ENCODE measurements at places on chromosomes 12 and 14.
A peak's percentile ranks its signal among the peaks of the same experiment; 100 is the strongest.

- no peak for DNase-seq
Observed at GRCh38 chr12:103829092-103829491, 11.9 kb downstream of the NT5DC3 start.

- DNase-seq, result no peak
Observed at GRCh38 chr12:107352347-107353081, 259.2 kb upstream of the CRY1 start.

DNA sequence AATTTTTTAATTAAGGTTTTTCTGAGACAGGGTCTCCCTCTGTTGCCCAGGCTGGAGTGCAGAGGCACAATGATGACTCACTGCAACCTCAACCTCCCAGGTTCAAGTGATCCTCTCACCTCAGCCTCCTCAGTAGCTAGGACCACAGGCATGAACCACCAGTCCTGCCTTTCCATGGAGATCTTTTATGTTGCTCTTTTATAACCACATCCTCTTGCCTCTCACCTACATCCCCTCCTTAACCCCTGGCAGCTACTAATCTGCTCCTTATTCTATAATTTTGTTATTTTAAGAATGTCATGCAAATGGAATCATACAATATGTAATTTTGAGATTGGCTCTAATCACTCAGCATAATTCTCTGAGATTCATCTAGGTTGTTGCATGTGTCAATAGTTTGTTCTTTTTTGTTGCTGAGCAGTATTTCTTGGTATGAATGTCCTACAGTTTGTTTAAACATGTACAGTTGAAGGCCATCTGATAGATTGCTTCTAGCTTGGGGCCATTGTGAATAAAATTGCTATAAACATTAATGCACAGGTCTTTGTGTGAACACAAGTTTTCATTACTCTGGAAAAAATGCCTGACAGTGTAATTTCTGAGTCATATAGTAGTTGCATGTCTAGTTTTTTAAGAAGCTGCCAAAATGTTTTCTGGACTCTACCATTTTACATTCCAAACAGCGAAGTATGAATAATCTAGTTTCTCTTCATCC is 249.2 kb upstream of the AMIGO2 start:
- peak; percentile 69 for DNase-seq

- DNase-seq, result peak; percentile 62
Observed at GRCh38 chr12:105427883-105428282, 97.4 kb downstream of the C12orf75 start.

- no peak for DNase-seq
Observed at GRCh38 chr12:64057706-64058105, 164.4 kb downstream of the KICS2 start.

- DNase-seq, result peak; percentile 76
Observed at GRCh38 chr12:63068857-63069442, 82.1 kb downstream of the AVPR1A start.

DNA sequence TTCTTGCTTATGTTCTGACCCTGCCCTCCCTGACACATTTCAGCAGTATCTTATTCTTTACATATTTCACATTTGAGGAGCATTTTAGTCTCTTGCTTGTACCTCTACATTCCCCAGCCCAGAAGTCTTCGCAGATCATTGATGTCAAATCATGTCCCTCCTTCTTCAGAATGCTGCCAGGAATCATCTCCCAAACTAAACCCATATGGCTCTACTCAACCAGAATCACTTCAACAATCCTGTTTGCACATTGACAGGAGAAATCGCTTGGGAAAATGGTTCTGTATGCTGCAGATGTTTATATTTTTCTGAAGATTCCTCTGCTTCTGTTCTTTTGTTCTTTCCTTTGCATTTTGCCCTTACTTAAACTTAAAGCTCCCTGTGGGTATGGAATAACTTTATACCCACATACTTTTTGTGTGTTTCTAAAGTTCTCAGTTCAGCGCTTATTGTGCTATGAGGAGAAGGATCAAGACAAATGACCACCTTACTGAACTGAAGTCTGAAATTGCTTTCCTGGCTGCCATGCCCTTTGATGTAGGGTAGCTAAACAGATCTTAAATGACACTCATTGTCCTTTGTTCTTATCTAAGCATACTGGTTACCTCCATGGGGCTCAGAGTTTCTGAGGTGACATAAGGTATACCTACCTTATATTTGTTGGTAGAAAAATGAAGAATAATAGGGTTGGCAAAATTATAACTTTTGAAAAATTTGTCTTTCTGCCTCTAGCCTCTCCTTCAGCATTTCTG is 134.6 kb downstream of the SLC25A21 start:
- DNase-seq, result no peak

DNA sequence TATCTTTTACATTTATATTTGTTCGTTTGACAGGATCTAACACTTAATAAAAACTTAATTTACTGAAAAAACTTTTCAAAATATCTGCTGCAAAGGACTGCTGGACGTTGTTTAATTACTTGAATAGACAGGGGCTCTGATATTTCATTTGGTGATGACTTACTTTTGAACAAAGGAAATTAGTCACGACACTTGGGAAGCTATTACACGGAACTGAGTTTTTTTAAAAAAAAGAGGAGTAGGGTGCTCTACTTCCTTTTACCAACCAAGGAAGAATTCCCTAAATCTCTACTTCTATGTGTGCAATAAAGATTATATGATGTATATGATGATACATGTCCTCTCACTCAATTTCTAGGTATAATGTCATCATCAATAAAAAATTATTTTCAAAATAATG is 4.7 kb downstream of the FGD6 start:
- DNase-seq, result no peak

DNA sequence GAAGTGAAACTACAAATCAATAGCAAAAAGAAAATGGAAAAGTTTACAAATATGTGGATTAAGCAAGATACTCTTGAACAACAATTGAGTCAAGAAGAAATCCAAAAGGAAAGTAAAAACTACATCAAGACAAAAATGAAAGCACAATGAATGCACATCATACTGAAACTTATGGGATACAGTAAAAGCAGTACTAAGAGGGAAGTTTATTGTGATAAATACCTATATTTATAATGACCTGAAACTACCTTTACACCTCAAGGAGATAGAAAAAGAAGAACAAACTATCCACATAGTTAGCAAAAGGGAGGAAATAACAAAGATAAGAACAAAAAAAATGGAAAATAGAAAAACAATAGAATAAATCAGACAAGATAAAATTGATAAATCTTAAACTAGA is 375.0 kb downstream of the TRHDE start:
- DNase-seq, result no peak

- peak; percentile 32 for DNase-seq
Observed at GRCh38 chr14:28785096-28785952, 18.7 kb downstream of the FOXG1 start.

- DNase-seq, result peak; percentile 78
Observed at GRCh38 chr12:52204095-52204930, 12.5 kb upstream of the KRT80 start.

DNA sequence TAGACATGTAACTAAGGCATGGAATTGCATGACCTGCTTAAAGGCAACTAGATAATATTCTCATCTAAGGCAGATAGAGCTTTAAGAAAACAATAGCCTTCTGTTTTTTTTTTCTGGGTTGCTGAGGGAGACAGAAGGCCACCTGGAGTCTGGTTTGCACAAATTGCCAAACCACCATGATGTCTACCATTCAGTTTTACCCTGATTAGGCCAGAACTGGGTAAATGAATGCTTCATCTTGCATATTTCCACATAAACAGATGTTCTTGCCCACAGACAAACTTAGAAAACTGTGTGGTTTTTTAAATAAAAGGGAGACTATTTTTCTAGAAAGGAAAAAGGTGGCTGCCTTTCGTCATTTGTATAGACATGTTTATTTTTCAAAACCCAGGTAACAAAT is 278.7 kb upstream of the PRICKLE1 start:
- no peak for DNase-seq

- DNase-seq, result no peak
Observed at GRCh38 chr14:79809849-79810612, 401.3 kb downstream of the DIO2 start.

- no peak for DNase-seq
Observed at GRCh38 chr12:114666746-114667668, 17.0 kb downstream of the TBX3 start.

DNA sequence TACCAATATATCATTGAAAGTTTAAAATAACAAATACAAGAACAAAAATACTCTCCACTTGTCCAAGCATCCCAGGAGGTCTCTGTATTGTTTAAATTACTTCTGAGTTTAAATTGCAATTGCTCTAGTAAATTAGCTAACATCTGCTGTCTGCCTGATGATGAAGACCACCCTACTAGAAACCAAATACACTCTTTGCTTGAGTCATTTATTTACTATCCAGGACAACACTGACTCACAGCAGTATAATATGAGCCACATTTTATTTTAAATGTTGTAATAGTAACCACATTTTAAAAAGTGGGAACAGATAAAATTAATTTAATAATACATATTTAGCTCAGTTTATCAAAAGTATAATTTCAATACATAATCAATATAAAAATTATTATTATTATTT is 62.9 kb upstream of the EEA1 start:
- DNase-seq, result peak; percentile 49

GRCh38 chr14:24252289-24253124 is 10.1 kb upstream of the TINF2 start:
- no peak for DNase-seq

DNA sequence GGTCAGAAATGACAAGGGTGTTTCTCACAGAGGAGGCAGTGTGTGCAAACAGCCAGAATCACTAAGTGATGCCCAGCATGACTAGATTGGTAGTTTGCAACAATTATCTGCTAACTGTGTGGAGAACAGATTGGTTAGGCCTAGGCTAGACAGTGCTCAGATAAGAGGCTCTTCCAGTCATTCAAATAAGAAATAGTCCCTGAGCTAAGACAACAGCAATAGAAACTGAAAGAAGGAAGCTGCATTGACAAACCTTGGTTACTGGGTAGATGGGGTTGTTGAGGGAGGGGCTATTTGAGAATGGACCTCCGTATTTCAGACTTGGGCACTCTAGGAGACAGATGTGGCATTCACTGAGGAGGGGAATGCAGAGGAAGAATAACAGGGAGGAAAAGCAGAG is 255.0 kb upstream of the NPAS3 start:
- DNase-seq, result no peak

DNA sequence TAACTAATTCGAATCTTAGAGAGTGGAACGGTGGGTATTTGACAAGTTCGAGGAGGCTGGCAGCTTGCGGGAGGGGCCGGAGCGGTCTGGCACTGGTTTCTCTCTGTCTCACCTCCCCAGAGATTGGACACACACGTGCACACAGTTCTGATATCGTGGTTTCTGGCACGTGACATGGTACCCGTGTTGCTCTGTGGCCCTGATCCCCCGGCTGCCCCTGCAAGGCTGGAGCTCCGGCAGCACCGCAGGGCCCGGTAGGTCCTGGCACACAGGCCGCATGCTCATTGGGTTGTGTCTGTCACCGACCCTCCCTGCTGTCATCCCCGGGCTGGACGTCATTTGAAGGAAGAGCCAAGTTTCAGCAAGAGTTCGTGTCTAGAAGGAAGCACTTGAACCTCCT is 82.7 kb downstream of the PPP2R5C start:
- no peak for DNase-seq

DNA sequence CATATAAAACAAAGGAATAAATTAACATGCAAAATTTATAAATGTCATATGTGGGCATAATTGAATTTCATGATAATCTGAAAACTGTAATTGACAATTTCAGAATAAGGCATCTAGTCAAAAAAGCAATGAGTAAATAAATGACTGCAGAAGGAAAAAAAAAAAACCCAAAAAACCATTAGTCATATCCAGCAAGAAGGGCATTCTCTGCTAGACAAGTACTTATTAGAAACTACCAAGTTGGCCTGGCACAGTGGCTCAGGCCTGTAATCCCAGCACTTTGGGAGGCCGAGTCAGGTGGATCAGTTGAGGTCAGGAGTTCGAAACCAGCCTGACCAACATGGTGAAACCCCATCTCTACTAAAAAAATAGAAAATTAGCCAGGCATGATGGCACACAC is 17.5 kb downstream of the ZCRB1 start:
- DNase-seq, result no peak

DNA sequence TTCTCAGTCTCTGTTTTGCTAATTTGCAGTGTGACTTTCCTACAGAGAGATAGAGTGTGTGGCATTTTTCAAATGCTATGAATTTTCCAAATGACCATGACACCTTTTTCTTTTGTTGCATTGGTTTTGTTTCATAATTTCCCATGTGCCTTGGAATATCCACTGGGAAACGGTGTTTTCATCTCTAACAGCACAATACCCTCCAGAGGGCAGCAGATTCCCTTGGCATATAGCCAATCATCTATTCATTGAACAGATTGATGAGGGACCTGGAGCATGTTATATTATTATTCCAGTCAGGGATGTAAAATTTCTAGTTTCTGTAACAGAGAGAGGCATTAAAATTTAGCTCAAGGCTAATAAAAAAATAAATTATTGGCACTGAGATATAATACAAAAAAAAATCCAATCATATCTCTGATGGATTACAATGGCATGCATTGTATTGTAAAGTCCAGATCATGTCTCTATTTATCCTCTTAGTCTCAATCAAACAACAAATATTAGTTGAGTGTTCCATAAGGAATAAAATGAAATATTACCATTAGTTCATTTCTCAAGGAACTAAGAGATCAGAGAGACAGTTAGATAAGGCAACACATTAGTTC is 29.6 kb upstream of the NTN4 start:
- peak; percentile 53 for DNase-seq

GRCh38 chr12:70366581-70367257 is 629 bp downstream of the KCNMB4 start:
- DNase-seq, result peak; percentile 38

- DNase-seq, result peak; percentile 90
Observed at GRCh38 chr12:27981874-27982273, 9.3 kb upstream of the PTHLH start.

GRCh38 chr14:100668352-100668751 is 58.3 kb upstream of the DLK1 start:
- DNase-seq, result no peak

DNA sequence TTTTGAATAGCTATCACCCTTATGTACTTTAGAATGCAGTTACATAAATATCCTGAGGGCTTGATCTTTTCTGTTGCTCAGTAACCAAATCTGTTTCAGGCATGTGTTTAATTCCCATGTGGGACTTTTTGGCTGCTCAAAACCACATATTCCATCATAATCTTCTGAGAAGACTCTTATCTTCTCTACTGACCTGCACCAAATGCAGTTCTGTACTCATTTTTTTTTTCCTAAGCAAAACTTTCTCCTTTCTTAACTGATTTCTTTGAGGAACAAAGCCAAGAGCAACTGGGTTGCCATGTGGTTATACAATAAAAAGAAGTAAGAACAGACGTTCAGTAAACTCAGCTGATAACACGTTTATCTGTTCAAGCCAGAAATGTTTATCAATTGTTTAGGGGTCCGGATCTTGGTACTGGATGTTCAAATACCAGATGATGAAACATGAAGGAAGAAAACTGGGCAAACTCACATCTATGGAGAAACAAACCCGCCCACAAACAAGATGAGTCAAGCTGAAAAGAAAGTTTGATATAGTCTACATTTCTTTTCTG is 50.1 kb downstream of the TMEM132C start:
- DNase-seq, result no peak

GRCh38 chr14:85824526-85824925 is 294.6 kb downstream of the FLRT2 start:
- no peak for DNase-seq

- DNase-seq, result no peak
Observed at GRCh38 chr14:61647704-61648103, 47.6 kb upstream of the HIF1A start.

GRCh38 chr14:68734231-68734732 is 58.6 kb downstream of the ZFP36L1 start:
- peak; percentile 24 for DNase-seq
